Myocyte (in vitro differentiated cells): ENCODE measurements at places on chromosomes 3 and 15. TPM values are rescaled to one million over a fixed set of nuclear protein-coding genes. Genes with fewer than 3 reads are reported as not detected.

Gene RARRES1
- total RNA-seq, result not detected in 2 replicates

Gene CAMK2N2
- total RNA-seq, result not detected in 2 replicates

Gene RPL32
- 456 and 1,124 TPM in 2 replicates for total RNA-seq

Gene UPK1B
- total RNA-seq, result not detected in 2 replicates

Gene FEZF2
- not detected in 2 replicates for total RNA-seq

Gene MYH15
- 0.19 and 0.42 TPM in 2 replicates for total RNA-seq

Gene CLDND1
- 54.4 and 57.1 TPM in 2 replicates for total RNA-seq

Gene TKT
- 138 and 187 TPM in 2 replicates for total RNA-seq

Gene HCLS1
- 0.31 TPM in 1 of 2 replicates, not detected in the other for total RNA-seq

Gene MAP2K1
- total RNA-seq, result 59.6 and 86.7 TPM in 2 replicates

Gene SPINT1
- not detected in 2 replicates for total RNA-seq

Gene TNFAIP8L3
- 19.3 and 30.9 TPM in 2 replicates for total RNA-seq

Gene ACP3
- total RNA-seq, result 0.32 and 0.57 TPM in 2 replicates

Gene MEX3B
- total RNA-seq, result 14.0 and 14.6 TPM in 2 replicates

Gene LRRC31
- total RNA-seq, result not detected in 2 replicates

Gene SLC28A2
- total RNA-seq, result not detected in 2 replicates

Gene ROBO2
- total RNA-seq, result not detected in 2 replicates

Gene C3orf85
- total RNA-seq, result not detected in 2 replicates

Gene HESX1
- 0.59 and 0.73 TPM in 2 replicates for total RNA-seq

Gene FGF7
- 39.2 and 69.2 TPM in 2 replicates for total RNA-seq

Gene SNURF
- 13.9 and 19.6 TPM in 2 replicates for total RNA-seq

Gene PP2D1
- total RNA-seq, result not detected in 2 replicates

Gene SUSD5
- 8.9 and 10.1 TPM in 2 replicates for total RNA-seq

Gene ILDR1
- total RNA-seq, result not detected in 2 replicates

Gene PIERCE2
- 5.4 and 8.5 TPM in 2 replicates for total RNA-seq

Gene SOX14
- total RNA-seq, result not detected in 2 replicates

Gene CYP8B1
- not detected in 2 replicates for total RNA-seq

Gene PRKAR2A
- 41.8 and 47.6 TPM in 2 replicates for total RNA-seq

Gene NOX5
- total RNA-seq, result 1.1 and 1.3 TPM in 2 replicates
